ENCODE measurements at places on chromosomes 3 and 15. TPM values are rescaled to one million over a fixed set of nuclear protein-coding genes. Genes with fewer than 3 reads are reported as not detected.

Gene P3H2
- 11.4 TPM for total RNA-seq

Gene GPR171
- total RNA-seq, result not detected

Gene CRYBG3
- total RNA-seq, result 12.2 TPM

Gene RGMA
- 2.5 TPM for total RNA-seq

Gene SSUH2
- not detected for total RNA-seq

Gene LRRC2
- 0.26 TPM for total RNA-seq

GRCh38 chr3:27910456-27910855, 188.3 kb upstream of the EOMES start:
- no peaks in the 10 kb centered on the region for H3K27me3 ChIP-seq
- H3K36me3 ChIP-seq, result no peaks in the 10 kb centered on the region
- H3K4me1 ChIP-seq, result no peaks in the 10 kb centered on the region
- H3K27ac ChIP-seq, result no peak overlapping the region
- no peak overlapping the region for H3K4me3 ChIP-seq

DNA sequence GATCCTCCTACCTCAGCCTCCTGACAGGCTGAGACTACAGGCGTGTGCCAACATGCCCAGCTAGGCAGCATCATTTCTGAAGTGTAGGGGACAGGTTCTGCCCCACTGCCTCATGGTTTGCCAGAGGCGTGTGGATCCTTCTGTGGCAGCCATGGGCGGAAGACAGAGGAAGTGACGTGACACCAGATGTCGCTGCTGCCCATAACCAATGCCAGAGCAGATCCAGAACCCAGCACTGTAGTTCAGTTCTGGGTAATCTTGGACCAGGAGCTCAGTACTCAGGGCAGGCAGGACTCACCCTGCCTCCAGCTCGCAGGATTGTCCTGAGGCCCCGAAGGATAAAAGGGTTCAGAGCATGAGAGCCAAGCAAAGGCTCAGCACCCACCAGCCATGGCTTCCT, 8.2 kb downstream of the RBPMS2 start:
- no peaks in the 10 kb centered on the region for H3K36me3 ChIP-seq
- no peak for DNase-seq
- H3K27ac ChIP-seq, result no peak overlapping the region
- no peaks in the 10 kb centered on the region for H3K27me3 ChIP-seq

GRCh38 chr15:37536967-37537605, 397.4 kb upstream of the TMCO5A start:
- H3K27ac ChIP-seq, result no peak overlapping the region
- H3K36me3 ChIP-seq, result no peaks in the 10 kb centered on the region
- peak; percentile 48 for DNase-seq
- H3K4me3 ChIP-seq, result no peak overlapping the region
- H3K4me1 ChIP-seq, result peaks cover 4% of the 10 kb centered on the region

DNA sequence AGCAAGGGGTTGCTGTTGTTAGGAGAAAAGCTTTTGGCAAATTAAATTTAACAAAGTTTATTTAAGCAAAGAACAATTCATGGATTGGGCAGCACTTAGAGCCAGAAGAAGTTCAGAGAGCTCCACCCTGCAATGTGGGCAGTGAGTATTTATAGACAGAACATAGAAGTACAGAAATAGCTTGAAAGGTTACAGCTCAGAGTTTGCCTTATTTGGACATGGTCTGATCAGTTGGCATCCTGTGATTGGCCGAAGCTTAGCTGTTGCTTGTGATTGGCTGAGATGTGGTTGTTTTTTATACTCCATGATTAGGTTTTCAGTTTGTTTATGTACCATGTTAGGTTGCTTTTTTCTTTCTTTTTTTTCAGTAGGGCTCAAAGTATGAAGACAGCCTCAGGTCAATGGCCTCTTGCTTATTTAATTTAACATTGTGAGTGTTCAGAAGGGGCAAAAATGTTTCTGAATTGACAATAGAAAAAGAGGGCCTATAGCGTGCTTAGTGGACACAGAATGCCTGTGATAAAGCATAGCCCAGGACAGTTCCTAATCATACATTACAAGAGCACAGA, 293.8 kb downstream of the IGSF11 start:
- no peak overlapping the region for H3K4me3 ChIP-seq
- H3K36me3 ChIP-seq, result no peaks in the 10 kb centered on the region
- no peaks in the 10 kb centered on the region for H3K4me1 ChIP-seq
- no peak for DNase-seq

- H3K4me1 ChIP-seq, result peaks cover 14% of the 10 kb centered on the region
- peak overlapping the region; percentile 21 for H3K27ac ChIP-seq
- H3K4me3 ChIP-seq, result no peak overlapping the region
These were observed 82.0 kb upstream of the SOX2 start for GRCh38 chr3:181629711-181630110.

DNA sequence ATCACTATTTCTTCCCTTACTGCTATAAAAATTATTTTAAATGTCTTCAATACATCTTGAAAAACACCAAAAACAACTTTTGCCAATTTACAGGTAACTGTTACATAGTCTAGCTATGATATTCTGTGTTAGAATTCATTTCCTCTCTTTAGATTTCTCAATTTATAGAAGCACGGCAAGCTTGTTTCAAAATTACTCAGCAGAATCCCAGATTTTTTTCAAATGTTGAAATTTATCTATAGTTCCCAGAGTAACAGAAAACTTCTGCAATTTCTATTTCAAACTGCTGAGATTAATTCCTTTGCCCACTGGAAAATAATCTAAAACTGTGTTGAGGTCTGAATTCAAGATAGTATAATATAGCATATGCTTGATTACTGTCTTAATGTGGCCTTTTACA, 41.2 kb downstream of the CCPG1 start:
- no peaks in the 10 kb centered on the region for H3K27me3 ChIP-seq
- H3K4me3 ChIP-seq, result no peak overlapping the region
- no peak for DNase-seq
- no peaks in the 10 kb centered on the region for H3K36me3 ChIP-seq

GRCh38 chr15:77410701-77411618, 8.9 kb downstream of the PEAK1 start:
- H3K27me3 ChIP-seq, result no peaks in the 10 kb centered on the region
- no peaks in the 10 kb centered on the region for H3K4me1 ChIP-seq
- H3K36me3 ChIP-seq, result no peaks in the 10 kb centered on the region
- no peak for DNase-seq

DNA sequence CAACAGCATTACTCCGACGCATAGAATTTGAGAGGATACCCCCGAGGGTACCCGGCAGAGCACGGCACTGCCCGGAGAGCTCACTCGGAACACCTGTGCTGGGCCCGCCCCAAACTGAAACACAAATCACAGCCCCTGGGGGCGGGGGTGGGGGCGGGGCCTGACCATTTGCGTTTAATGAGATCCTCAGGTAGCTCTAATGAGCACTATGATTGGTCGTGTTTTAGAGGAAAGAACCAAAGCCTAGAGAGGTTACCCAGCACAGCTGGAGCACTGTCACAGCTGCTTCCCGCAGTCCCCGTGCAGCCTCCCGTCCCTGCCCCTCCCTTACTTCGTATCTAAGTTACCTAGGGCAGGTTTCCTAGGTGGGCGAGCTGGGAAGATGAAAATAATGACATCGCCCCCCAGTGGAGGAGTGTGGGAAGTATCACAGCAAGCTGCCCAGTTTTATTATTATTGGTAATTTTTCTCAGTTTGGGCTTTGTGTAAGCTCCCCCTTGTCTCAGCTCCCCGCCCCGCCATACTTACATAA, 187.1 kb downstream of the PDE8A start:
- peak overlapping the region; percentile 65 for H3K4me3 ChIP-seq
- H3K27me3 ChIP-seq, result no peaks in the 10 kb centered on the region
- DNase-seq, result peak; percentile 77
- H3K36me3 ChIP-seq, result no peaks in the 10 kb centered on the region
- no peaks in the 10 kb centered on the region for H3K4me1 ChIP-seq
- H3K27ac ChIP-seq, result no peak overlapping the region
